NCI-H2107 (cell line): ENCODE measurements at places on chromosomes 11 and 22.

DNA sequence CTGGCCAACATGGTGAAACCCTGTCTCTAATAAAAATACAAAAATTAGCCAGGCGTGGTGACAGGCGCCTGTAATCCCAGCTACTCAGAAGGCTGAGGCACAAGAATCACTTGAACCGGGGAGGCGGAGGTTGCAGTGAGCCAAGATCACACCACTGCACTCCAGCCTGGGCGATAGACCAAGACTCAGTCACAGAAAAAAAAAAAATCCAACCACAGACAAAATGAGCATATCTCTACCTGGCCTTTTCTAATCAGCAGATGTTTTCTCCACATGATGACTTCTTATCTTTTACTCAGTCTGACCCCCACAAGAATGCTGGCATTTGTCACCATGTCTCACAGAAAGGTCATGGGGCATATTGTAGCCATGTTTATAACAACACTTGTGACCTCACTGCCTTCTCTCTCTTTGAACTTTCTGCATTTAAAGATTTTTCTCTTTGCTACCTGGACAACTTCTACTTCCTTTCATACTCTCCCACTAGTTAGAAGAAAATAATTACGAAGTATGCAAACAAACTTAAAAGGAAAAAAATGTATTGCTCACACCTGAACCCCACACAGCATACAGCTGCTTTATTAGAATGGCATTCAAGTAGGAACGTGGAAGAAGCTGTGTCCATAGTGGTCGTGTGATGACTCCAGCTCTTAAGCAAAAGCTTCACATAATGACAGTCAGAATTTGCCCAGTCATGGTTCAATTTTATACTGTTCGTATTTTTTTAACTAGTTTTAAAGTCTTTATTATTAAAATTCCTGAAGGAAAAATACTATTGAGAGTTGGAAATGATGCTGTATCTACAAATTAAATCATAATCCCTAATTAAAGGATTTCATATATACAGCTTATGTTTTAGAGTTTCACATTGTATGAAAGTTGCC is 65.4 kb downstream of the ZC3H12C start:
- no peak for DNase-seq

DNA sequence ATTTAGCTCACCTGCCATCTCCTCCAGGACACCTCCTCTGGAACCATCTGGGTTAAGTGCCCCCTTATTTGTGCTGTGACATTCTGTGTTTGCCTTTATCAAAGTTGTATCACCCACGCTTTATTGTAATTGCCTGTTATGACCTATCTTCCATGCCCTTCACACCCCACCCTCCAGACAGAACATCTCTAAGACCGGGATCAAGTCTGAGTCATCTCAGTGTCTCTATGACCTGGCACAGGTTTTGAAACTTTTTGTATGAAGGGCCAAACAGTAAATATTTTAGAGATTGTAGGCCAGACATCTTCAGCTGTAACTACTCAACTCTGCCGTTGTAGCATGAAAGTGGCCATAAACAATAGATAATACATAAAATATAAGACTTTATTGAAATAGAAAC is 161.8 kb downstream of the SPON1 start:
- no peak for DNase-seq

DNA sequence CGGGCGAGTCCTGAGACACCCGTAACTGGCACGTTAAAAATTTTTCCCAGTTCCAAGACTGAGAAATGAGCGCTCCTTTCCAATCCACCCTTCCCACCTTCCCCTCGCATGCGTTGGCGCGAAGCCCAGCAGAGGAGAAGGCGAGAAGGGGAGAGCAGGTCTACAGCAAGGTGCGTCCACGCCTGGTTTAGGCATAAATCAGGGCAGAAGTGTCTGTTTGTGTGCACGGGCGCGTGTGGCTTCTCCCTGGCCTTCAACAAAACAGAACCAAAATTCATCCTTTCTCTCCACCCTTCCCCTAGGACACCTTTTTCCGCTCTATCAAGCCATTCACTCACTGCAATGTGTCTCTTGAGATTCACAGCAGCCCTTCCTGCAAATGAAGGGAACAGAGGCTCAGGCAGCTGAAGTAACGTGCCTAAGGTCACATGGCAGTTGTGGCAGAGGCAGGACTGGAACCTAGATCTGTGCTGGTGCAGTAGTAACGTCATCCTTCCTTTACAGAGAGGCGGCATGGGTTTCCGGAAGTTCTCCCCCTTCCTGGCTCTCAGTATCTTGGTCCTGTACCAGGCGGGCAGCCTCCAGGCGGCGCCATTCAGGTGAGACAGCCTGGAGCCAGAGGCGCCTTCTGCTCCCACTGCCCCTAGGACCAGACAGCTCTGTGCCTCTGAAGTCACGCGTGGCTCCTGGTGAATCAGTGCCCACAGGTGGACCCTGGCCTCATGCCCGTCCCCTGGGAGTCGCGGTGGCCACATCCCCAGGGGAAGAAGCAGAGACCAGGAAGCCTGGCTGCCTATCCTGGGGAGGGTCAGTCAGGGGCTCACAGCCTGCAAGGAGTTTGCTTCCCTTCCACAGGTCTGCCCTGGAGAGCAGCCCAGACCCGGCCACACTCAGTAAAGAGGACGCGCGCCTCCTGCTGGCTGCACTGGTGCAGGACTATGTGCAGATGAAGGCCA is 1.1 kb downstream of the CALCB start:
- peak; percentile 75 for DNase-seq

- no peak for DNase-seq
These were observed 6.1 kb downstream of the SREBF2 start for GRCh38 chr22:41838842-41839618.

- DNase-seq: no peak
These were observed 83.7 kb downstream of the CDKN1C start for GRCh38 chr11:2801711-2802388.

- DNase-seq: no peak
These were observed 335.7 kb downstream of the DDX10 start for GRCh38 chr11:109000531-109000930.

DNA sequence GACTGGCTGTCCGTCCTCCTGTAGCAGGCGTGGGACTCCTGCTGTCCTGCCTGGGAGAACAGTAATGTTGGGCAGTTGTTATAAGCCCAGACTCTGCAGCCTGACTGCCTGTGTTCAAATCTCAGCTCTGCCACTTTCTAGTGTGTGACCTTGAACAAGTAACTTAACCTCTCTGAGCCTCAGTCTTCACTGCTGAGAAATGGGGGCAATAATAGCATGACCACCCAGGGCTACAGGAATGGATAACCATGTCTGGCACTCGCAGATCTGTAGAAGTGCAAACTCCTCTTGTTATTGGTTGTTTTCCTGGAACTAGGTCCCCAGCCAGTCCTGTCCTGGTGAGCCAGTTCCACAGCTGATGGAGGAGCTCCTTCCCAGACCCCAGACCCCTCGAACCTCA is 69.7 kb downstream of the TP53I11 start:
- no peak for DNase-seq

- no peak for DNase-seq
These were observed 289.0 kb upstream of the PITPNB start for GRCh38 chr22:28208036-28208435.

GRCh38 chr11:72330131-72330727 is 86.3 kb upstream of the PHOX2A start:
- DNase-seq: no peak

DNA sequence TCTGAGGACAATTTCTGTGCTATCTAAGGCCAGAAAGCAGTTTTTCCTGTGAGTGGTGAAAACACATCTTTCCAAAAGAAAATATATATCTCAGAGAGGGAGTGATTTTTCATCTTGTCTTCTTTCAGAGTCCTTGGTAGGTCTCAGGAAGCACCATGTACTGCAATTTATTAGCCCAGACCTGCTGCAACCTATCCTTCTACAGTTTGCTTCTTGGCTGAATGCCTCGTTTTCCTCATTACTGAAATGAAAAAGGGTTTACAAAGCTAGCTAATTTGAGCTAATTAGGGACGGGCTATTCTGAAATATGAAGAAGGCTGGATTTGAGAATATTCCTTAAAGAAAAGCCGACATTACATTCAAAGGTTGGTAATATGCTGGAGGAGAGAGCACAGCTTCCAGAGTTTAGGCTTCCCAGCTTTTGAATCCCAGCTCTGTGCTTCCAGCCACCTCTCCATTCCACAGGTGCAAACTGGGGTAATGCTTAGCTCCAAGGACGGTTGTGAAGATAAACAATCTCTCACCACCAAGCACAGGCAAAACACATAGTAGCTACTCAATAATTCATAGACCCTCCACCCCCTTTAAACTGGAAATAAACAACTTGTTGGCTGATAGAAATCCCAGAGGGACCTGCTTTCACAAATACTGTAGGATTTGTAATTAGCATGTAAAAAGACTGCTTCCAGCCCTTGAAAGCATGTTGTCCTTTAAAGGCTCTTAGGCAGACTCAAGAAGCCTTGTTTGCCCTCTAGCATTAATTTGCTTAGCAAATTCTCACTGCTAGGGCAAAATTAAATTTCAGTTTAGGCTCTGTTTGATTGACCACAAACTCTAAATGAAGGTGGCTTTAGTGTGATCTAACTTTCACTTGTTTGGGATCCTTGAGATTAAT is 24.5 kb upstream of the SESN3 start:
- DNase-seq: no peak

DNA sequence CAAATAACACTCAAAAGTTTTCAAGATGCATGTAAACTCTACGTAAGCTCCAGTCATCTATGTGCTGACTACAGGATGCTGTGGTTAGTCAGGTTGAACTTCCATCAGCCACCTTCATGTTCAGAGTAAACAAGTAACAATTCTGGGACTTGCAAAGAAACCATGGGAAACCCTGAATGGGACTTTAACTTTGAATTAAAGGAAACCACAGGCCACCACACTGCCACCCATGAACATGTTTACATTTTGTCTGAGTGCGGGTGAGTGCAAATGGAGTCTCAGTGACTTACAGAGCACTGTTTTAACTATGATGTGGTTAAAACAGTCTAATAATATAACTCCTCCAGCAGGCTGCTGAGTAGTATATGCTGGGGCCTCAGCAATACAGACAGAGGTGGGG is 12.9 kb upstream of the SYTL2 start:
- no peak for DNase-seq

DNA sequence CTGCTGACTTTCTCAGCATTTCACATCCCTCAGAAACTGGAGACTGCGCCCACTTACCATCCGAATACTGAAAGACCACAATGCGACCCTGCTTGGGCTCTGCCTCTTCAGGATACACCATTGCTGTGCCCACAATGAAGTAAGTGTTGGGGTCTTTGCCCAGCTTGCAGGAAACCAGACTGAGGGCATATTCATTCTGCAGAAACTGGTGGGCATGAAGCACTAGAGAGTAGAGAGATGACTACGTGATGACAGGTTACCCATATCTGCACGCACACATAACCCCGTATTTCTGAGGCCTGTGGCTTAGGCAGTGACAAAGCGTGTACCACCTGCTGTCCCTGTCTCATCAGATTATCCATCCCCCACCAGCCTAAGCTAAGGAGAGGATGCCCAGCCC is 14.6 kb upstream of the VWCE start:
- DNase-seq: no peak

- DNase-seq: no peak
These were observed 3.4 kb downstream of the CD82 start for GRCh38 chr11:44568658-44569473.

DNA sequence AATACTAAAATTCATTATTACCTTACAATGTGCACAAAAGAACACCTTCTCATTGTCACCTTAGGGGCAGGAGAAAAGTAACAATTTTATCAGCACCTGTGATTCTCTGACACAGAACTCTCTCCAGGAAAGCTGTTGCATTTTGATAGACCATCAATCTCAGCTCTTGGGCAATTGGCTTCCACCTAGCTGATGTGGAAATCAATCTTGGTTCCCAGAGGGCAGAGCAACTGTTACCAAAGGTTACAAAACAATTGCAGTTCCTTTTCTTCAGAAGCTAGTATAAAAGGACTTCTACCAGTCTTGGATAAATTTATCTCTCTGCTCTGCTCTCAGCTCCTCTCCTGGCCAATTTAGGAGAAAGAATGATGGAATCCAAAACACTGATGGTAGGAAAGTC is 157.8 kb upstream of the DDI1 start:
- no peak for DNase-seq

DNA sequence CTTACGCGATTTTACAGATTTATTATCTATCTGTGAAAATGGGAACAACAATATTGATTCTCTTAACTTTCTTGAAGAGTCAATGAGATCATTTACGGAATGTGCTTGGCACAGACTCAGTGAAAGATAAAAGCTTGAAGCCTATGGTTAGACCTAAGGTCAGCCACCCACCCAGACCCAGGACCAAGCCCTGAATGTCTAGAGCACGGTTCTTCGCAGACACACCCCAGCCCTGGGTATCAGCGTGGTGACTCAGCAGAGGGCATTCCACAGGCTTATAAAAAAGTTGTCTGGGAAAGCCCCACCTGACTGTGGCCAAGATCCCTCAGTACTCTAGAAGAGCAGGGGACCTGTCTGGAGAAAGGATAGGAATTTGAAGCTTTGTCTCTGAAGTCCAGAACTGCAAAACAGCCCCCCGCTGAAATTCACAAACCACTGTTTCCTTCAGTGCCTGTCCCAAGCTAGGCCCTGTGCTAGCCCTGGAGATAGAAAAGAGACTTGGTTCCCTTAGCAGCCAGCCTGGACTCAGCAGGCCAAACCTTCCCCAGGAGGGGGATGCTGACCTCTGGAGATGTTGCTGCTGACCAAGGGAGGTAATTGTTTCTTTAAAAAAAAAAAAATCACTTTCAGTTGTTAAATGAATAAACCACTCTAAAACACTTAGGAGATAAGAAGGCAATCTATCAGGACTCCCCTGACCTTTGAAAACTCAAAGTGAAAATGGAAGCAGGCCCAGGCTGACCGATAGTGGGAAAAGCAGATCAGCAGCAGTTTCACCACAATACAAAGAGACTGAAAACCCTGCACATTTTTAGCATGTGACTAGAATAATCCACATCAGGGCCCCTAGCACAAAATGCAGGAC is 114.0 kb downstream of the ABTB2 start:
- DNase-seq: no peak
